ENCODE measurements at places on chromosomes 16 and 17.

GRCh38 chr16:74657870-74658642 is 8.6 kb downstream of the RFWD3 start:
- DNase-seq: no peak

GRCh38 chr17:34633351-34633750 is 54.0 kb downstream of the TMEM132E start:
- DNase-seq: peak; percentile 82

GRCh38 chr16:30113031-30113710 is at the start of gene GDPD3:
GDPD3 (minus strand) TSS chr16:30113537; CDS start chr16:30113478, 59 bp downstream.
- DNase-seq: no peak

- DNase-seq: no peak
These were observed 6.1 kb upstream of the SLFN5 start for GRCh38 chr17:35236821-35237220.

DNA sequence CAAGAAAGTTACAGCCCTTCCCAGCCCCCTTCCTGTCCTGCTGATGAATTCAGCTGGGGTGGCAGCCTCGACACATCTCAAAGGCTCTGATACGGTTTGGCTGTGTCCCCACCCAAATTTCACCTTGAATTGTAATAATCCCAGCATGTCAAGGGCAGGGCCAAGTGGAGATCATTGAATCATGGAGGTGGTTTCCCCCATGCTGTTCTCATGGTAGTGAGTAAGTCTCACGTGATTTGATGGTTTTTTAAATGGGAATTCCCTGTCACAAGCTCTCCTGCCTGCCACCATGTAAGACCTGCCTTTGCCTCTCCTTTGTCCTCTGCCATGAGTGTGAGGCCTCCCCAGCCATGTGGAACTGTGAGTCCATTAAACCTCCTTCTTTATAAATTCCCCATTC is 163.2 kb upstream of the FOXF1 start:
- DNase-seq: no peak

DNA sequence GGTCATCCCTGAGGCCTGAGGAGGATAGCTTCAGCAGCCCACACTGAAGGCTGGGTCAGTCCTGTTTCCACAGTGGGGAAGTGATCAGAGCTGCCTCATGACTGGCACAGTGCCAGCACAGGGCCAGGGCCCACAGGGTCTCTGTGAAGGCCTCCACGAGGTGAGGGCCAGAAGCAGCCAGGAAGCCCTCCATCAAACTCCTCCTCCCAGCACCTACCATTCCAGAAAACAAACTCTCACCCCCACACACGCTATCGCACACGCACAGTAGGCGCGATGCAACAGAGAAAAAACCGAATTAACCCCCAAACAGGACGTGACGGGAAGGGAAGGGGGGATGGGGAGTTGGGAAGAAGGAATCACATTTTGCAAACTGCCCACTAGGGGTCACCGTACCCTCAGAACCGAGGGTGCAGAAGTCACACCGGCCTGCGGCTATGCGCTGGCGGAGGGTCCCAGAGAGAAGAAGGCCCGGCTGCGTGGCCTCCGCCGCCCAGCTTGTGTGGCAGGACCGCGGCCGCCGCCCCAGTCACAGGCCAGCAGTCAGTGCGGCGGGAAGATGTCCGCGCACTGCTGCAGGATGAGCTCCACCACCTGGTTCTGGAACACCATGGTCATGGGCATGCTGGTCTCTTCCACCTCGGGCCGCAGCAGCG is 37.6 kb downstream of the ARHGAP27 start:
- peak; percentile 59 for DNase-seq

GRCh38 chr16:50967827-50968612 is 183.1 kb downstream of the SALL1 start:
- no peak for DNase-seq

DNA sequence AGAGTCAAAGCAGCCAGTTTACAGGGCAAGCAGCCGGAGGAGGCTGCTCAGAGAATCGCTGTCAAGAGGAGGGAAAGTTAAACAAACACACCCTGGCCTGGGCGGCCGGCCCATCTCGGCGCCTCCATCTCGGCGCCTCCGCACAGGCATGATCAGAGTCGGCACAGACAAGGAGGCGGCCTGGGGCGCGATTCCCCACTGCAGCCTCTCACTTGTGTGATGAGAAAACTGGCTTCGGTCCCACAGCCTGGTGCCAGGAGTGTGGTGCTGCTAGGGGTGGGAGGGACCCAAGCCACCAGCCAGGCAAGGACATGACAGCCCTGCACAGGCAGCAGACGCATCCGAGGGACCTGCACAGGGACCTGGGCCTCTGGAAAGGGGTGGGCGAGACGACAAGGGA is 17.7 kb downstream of the SLC38A10 start:
- DNase-seq: no peak

- no peak for DNase-seq
These were observed 299.3 kb upstream of the N4BP1 start for GRCh38 chr16:48909231-48909630.

DNA sequence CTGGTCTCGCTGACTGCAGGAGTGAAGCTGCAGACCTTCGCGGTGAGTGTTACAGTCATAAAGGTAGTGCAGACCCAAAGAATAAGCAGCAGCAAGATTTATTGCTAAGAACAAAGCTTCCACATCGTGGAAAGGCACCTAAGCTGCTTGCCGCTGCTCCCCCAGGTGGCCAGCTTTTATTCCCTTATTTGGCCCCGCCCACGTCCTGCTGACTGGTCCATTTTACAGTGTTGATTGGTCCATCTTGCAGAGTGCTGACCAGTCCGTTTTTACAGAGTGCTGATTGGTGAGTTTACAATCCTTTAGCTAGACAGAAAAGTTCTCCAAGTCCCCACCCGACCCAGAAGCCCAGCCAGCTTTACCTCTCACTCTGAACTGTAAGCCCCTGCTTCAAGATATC is 227.8 kb downstream of the ABCC12 start:
- no peak for DNase-seq

- no peak for DNase-seq
These were observed 10.4 kb downstream of the USB1 start for GRCh38 chr16:58011652-58012051.

GRCh38 chr16:21656795-21657768 is 4.7 kb upstream of the IGSF6 start:
- peak; percentile 16 for DNase-seq

- no peak for DNase-seq
These were observed 477.7 kb downstream of the HS3ST4 start for GRCh38 chr16:26169473-26169872.

- DNase-seq: no peak
These were observed 81.5 kb downstream of the VPS53 start for GRCh38 chr17:633133-633532.

DNA sequence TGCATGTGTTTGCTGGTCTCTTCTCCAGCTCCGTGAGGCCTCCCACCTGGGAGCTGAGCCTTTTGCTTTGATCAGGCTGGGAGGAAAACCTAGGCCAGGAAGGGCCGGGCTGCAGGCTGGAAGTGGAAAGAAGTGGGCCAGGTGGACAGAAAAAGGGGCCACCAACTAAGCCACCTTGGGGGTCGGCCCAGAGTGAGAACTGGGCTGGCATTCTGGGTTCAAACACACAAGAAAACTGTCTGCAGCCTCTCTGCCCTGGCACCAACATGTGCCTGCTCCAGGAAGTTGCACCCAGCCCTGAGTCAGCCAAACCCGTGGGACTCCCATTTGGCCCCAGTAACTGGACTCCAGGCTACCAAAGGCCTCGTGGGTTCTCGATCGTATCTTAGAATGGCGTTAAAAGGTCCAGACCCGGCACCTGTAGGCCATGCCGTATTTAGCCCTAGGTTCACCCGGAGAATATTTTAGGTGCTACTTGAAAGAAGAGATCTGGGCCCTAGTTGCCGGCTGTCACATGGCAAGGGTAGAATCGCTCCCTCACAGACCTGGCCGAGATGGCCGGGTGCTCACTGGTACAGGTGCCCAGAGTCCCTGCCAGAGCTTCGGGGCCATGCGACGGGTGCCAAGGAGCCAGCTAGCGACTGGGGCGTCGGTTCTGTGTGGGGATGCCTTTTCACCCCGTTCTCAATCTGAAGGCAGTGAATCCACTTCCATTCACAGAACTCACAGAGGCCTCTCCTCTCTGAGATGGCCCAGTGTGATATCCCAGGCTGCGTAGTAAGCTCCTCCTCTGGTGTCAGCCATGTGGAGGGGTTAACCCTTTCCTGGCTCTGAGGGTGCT is 236.6 kb downstream of the MRTFB start:
- DNase-seq: no peak

DNA sequence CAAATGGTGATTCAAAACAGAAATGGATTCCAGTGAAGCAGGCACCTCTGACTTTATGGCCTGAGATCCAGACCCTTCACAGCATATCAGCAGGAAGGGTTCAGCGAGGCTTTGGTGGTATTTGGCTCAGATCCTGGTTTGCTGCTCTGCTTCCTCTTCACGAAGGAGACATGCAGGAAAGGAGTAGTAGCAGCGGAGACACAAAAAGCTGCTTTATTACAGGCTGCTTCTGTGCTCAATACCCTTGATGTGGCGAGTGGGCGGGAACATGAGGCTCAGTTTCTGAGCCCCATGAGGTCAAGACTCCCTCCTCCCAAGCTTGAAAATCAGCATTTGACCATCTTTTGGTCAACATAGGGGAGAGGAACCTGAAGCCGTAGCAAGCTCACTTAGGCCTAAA is 213.3 kb upstream of the AXIN2 start:
- DNase-seq: no peak

GRCh38 chr17:73841431-73842060 is 197.3 kb upstream of the SDK2 start:
- no peak for DNase-seq

DNA sequence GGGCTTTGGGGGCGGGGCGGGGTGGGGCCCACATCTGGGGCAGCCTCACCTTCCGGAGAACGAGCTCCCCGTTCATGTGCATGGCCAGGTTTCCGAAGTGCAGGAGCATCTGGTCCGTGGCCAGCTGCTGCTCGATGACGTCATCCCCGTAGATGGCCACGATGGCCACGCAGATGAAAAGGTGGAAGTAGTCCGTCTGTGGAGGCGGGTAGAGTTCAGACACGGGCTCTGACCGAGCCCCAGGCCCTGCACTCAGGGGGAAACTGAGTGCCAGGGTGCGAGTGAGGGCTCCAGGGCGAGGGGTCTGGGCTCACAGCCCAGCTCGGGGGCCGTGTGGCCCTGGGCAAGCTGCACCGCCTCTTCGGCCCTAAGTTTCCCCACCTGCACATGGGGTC is 93.7 kb downstream of the TBC1D16 start:
- DNase-seq: no peak

DNA sequence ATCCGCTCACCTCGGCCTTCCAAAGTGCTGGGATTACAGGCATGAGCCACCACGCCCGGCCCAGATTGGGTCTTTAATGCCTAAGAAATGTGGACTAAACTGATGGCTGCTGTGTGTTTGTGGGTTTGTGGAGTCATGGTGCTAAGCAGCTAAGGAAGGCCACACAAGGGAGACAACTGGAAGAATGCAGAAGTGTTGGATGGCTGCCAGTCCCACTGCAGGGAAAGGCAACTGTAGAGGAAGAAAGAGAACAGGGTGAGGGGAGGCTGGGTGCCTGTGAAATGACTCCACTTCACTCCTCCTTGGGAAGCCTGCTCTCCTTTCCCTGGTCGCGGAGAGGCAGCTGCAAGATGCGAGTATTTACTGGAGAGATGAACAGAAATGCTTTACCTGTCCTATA is 23.5 kb upstream of the SIAH1 start:
- DNase-seq: no peak

- DNase-seq: no peak
These were observed 6.6 kb downstream of the CTF1 start for GRCh38 chr16:30903002-30903401.

- DNase-seq: peak; percentile 100
These were observed at the start of gene MSRB1 for GRCh38 chr16:1942810-1943726. MSRB1 (minus strand) TSS chr16:1943199; CDS start chr16:1943156, 43 bp downstream.

- DNase-seq: no peak
These were observed 55.5 kb downstream of the SNX11 start for GRCh38 chr17:48162946-48163506.

DNA sequence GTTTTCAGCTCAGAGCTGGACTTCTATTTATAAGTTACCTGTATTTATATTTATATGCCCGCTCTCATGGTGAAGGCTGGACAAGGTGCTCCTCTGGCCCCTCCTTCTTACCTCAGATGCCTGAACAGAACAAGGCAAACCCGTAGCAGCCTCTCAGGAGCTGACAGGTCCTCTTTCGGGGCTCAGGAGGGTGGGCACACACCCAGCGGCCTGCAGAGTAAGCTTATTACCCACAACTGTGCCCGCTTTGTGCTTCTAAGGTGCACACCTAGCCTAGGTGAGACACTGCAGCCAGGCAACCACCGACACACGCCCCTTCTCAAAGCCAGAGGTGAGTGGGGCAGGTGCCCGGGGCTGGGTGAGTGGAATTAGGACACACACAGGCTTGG is 5.3 kb downstream of the NKIRAS2 start:
- no peak for DNase-seq

DNA sequence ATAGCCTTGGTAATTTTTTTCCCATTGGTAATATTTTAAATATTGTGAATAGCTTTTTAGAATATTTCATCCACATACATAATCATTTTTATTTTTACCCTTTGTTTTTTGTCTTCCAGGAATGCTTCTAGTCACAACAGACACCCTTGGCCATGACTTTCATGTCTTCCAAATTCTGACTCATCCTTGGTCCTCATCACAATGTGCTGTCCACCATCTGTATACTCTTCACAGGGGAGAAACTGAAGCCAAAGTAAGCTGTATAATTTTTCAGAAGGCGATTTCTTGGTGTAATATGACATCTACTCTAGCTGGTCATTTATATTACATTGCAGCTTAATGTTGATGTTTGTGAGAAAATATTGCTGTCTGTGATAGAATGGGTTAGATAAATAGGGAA is 269.4 kb downstream of the BCAS3 start:
- DNase-seq: no peak

- peak; percentile 2 for DNase-seq
These were observed 534.1 kb downstream of the GRIN2A start for GRCh38 chr16:9647981-9648701.

GRCh38 chr17:75738218-75738802 is 17.1 kb downstream of the ITGB4 start:
- DNase-seq: no peak

DNA sequence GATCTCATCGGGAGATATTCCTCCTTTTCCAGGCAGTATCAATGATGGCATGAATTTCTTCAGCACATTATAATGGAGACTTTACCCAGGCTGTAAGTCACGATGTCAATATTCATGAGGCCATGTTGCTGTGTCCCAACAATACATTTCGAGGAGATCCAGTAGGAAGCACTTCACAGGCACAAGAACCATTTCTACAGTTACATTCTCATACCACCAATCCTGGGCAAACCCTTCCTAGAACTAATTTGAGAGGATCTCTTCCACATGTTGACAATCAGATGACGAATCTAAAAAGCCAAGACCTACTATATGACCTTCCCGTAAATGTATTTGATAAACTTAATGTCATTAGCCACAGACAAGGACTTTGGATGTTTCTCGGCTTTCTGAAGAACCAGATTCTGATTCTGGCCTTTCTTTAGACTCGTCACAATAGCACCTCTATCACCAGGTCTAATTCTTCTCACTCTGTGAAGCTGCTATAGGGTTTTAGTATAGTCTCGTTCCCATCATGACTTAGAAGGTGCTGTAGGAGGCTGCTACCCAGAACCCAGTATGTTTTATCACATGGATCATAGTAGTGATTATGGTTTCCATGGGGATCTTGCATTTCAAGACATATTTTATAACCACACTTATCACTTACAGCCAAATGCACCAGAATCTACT is 40.2 kb downstream of the C16orf87 start:
- no peak for DNase-seq

All from NCI-H2171 (cell line).